HFFc6 (cell line): ENCODE measurements at places on chromosomes 12 and 14. TPM values are rescaled to one million over a fixed set of nuclear protein-coding genes. Genes with fewer than 3 reads are reported as not detected.

- DNase-seq: no peak
These were observed 2.9 kb upstream of the FAR2 start for GRCh38 chr12:29146196-29146595.

The STYX gene
- total RNA-seq: 24.7 to 31.6 TPM (median 29.6 TPM) in 3 replicates

GRCh38 chr12:124344022-124344421, 49.1 kb downstream of the RFLNA start:
- DNase-seq: no peak

DNA sequence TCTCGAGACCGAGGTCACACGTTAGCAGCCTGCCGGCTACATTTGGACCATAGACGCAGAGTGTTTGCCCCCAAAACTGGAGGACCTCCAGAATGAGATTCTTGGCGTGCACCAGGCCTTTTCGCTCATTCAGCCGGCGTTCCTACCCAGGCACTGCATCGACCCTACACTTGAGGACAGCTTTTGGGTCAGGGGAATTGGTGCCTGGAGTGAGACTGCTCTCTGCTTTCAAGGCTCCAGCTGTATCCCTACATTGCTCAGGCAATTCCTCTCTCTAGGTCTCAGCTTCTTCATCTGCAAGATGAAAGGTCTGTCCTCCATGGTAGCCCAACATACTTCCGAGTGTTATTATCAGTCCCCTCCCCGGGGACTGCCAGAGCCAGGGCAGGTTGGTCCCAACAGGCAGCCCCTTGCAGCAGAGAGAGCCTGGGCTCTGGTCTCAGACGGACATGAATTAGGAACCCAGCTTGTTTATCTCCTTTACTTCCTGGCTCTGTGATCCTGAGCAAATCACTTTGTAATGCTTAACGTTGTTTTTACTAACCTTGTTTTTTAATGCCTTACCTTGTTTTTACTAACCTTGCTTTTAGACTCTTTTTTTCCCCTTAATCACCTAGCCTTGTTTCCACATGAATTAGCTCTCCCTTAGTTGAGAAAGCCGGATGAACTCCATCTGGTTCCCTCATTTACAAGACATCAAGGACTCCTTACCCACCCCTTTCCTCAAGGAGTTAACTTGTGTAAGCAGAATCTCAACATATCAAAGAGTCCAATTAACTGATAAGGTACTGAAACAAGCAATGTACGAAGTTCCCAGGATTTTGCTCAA, 892 bp downstream of the TCHP start:
- no peak for DNase-seq

DNA sequence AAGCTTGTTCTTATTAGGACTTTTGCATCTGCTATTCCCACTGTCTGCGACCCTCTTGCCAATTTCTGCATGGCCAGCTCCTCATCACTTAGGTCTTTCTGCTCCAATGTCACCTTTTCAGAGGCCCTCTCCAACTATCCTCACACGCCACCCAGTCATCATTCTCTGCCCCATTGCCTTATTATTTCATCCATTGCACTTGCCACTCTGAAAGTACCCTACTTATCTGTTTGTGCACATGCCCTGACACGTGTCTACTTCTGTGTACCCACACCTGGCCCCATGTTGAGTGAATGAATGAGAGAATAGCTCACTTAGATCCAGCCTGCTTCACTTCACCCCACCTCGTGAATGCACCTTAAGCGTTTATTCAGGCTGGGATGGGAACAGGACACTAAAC, 218.7 kb upstream of the TBX3 start:
- DNase-seq: no peak
